AML-193 (cell line): ENCODE measurements at places on chromosomes 11 and 22.
A peak's percentile ranks its signal among the peaks of the same experiment; 100 is the strongest.

- no peak for DNase-seq
Measured at GRCh38 chr11:118441770-118442275, 5.5 kb downstream of the KMT2A start.

DNA sequence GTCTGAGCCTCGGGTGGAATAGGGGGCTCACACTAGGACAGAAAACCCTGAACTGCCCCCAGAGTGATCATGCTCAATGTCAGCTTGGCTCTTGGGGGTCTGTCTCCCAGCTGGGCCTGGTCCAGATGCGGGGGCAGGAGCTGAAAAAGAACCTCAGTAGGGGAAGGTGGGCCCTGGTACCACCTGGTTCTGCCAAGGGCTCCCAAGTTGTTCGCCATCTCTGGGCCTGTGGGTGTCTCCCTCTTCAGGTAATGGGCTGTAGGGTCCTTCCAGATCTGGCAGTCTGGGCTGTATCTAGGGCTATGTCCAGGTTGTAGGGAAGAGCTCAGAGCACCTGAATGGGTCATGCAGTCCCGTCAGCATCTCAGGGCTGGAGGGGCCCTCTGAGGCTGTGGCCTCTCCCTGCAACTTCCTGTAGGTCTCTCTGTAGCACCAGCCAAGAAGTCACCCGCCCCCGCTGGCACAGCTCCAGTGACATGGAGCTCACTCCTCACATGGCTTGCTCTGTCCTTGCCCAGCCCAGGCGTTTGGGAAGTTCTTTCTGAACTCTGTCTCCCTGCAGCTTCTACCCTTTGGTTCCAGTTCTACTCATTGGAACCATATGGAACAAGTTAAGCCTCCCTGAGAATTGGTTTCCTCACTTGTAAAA, 33.0 kb upstream of the SOX10 start:
- DNase-seq: no peak

DNA sequence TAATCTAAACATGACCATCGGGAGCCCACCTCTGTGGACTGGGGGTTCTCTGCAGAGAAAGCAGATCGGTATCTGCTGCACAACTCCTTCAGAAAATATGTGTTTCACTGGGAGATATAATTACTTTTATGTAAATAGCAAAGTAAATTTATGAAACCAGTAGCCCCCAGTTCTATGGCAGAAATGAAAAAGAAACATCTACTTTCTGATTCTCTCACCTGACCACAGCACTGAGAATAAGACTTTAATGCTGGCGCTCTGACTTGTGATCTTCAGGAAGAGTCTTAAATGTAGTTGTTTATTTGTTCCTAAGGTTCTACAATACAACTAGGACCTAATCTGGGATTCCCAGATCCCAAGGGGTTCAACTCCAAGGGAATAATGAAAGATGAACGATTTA, 518.0 kb downstream of the DLG2 start:
- no peak for DNase-seq

- DNase-seq: no peak
Measured at GRCh38 chr11:16993495-16993894, 20.7 kb downstream of the PLEKHA7 start.

- DNase-seq: no peak
Measured at GRCh38 chr11:65087216-65087615, 3.2 kb downstream of the ZFPL1 start.

DNA sequence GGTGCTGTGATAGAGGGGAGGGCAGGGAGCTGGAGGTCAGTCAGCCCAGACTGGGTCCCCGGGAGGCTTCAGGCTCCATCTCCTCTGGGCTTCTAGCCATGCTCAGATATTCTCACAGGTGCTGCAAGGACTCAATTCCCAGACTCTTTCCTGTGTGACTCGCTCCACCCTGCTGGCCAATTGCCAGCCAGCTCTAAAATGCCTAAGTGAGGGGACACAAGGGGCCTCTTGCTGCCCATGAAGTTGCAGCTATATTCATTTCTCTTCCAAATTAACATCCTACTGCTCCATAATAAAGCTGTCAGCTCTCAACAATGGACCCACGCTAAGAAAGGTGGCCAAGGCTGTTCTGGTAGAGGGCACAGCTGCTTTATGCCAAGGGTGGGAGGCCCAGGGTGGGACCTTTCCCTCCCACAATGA, 101.5 kb downstream of the PLEKHA7 start:
- no peak for DNase-seq

GRCh38 chr11:119320776-119321524, 4.0 kb upstream of the MCAM start:
- DNase-seq: peak; percentile 26

GRCh38 chr11:122342089-122342744, 226.2 kb upstream of the BLID start:
- no peak for DNase-seq

GRCh38 chr11:44453871-44454270, 111.6 kb upstream of the CD82 start:
- no peak for DNase-seq

DNA sequence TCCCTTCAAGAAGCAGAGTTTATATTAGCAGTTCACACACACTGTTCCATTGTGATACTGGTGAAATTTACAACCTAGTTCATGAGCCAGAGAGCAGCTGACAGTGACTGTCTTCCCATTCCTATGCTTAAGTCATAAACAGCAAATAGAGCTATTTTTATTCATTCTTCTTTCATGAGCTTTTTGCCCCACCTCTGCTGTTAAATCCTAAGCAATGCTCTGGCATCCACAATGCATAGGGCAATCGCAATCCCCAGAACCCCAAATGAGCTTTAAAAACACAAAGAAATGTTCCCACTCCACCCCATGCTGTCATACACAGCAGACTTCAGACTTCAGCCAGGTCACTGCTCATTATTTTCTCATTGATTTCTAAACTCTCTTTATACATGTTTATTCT, 307.5 kb downstream of the ETS1 start:
- no peak for DNase-seq

GRCh38 chr11:12762278-12762677, 88.1 kb downstream of the TEAD1 start:
- no peak for DNase-seq

GRCh38 chr22:48097723-48098122, 1335.3 kb downstream of the TBC1D22A start:
- no peak for DNase-seq

DNA sequence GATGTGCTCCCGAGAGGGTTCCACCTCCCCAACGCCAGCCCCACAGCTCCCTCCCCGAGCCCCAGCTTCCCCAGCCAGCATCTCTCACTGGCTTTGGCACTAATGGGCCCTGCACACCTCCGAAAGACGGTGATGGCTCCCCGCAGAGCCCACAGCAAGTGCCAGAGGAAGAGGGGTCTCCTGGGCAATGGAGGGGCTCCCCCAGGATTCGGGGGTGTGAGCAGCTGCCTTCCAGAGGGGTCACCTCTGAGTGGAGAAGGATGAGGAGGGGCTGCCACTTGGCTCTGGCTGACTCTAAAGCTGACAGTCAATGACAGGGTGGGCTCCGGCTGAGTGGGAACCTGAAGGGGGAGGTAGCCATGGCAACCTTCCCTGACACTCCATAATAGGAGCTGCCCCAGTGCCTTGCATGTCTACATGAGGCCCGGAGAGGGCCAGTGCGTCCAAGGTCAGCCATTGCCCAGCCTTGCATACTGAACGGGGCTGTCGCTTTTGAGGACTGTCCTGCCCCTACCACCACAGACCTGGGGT, 98.6 kb upstream of the SYT13 start:
- no peak for DNase-seq

DNA sequence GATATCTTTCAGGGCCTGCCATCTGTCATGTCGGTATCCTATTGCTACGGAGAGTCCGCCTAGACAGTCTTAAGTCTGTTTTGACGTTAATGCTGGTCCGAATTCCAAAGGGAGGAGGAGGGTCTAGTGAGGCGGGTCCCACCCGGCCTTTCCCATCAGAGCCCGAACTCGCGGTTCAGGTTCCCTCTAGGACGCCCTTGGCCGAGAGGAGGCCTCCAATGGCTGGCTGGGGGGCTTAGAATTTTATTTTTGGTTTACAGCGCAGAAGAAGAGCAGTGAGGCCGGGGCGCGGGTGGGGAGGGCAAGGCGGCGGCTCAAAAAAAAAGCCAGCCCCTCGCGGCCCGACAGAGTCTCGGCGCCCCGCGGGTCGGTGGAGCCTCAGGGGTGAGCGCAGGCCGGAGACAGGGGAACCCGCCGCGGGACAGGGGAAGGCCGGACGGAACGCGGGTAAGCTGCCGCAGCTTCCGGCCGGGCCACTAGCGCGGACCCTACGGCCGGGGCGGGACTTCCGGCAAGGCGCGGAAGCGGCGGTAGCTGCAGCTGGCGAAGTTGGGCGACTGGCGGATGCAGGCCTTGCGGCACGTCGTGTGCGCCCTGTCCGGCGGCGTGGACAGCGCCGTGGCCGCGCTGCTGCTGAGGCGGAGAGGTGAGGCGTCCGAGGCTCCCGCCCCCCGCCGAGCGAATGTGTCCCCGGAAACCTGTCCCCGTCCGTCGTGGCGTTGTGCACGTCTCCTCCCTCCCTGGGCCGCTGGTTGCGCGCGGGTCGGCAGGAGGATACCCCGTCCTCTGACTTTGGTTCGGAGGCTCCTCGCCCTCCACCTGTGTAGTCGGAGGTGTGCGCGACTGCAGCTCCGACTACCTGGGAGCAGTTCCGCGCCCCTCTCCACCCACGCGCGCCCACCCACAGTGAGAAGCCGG, at the start of gene TRMU:
Gene TRMU (plus strand): TSS at position 514 of the 918 bp plus-strand sequence. CDS start 51 bp downstream, at position 565.
- peak; percentile 78 for DNase-seq

- no peak for DNase-seq
Measured at GRCh38 chr11:83671289-83671688, 385.1 kb upstream of the CCDC90B start.

DNA sequence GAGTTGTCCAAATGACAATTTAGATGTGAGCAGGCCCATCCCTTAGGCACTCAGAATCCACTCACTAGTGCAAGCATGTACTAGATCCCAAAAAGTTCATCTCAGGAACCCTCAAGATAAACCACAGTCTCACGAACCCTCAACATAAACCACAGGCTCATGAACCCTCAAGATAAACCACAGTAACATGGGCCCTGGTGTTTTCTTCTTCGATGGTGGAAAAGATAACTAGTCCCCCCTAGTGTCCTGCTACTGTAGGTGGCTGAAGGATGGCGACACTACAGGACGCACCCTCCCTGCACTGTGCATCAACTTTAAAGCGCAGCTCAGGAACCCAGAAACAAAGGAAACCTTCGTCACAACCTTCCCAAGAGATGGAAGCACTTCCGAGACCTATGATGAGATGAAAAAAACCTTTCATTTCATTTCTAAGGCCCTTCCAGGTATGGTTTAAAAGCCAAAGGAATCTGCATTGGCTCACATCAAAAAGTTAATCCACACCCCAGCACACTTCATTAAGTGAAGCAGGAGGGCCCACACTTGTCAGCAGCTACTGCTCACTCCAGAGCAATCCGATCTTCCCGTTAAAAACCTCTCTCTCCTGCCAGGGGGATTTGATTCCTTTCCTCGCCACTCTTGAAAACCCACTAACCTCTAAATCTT, 2.4 kb downstream of the LARGE1 start:
- DNase-seq: no peak

- no peak for DNase-seq
Measured at GRCh38 chr11:89625171-89625570, 84.9 kb upstream of the TRIM77 start.

DNA sequence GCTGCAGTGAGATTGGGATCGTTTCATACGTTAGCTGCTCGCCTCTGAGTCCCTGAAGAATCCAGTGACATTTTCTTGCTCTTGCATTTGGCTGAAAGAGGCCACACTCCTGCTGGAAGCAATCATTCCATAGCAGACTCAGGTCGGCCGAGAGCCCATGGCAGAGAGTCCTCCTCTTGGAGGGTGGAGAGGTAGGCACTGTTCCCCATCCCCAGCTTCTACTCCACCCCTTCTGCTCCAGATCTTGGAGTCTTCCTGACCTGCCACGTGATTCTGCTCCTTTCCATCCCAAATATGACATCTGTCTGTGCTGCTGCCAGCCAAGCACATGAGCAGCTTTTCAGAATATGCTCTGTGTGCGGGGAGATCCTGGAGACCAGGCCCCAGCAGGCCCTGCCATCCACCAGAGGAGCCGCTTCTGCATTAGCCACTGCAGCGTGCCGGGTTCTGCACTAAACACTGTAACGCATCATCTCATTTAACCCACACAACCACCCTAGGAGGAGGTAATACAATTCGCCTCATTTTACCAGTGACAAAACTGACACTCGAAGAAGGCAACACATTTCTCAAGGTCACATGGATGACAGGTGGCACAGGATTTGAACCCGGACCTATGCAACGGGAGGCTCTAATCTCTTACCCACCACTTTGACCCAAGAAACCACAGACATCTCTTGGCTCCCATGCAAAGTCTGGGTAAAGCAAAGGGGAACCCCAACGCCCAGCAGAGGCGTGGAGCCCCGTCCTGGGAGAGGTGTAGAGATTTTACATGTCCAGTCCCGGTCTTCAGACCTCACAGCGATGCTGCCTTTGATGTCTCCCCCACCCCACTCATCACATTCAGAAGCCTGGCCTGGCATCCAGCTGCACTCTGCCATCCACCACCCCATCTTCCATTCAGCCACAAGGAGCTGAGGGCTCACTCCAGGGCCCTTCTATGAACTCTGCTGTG, 78.8 kb downstream of the FEZ1 start:
- no peak for DNase-seq

GRCh38 chr11:17498058-17498457, 21.4 kb upstream of the ABCC8 start:
- peak; percentile 51 for DNase-seq

DNA sequence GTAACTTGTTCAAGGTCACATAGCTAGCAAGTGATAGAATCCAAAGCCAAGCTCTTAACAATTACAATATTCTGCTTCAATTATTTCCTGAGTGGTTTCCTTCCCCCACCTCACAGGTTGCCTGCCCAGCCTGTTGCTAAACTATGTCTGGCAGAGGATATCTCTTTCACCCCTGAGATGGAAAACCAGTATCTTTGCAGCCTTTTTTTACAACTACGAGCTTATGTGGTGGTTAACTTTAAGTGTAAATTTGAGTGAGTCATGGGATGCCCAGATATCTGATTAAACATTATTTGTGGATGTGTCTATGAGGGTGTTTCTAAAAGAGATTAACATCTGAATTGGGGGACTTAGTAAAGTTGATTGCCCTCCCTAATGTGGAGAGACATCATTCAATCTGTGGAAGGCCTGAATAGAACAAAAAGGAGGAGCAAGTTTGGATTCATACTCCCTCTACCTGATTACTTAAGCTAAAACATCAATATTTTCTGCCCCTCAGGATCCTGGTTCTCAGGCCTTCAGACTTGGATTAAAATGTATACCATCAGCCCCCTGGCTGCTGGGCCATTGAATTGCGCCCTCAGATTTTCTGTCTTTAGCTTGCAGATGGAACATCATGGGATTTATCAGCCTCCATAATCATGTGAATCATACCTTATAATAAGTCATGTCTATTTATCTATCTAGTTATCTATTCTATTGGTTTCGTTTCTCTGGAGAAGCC, 911.9 kb downstream of the METTL15 start:
- DNase-seq: no peak
